ENCODE measurements at places on chromosomes 3 and 15.

GRCh38 chr3:102714567-102714966 lies 279.8 kb downstream of the ZPLD1 start:
- DNase-seq: no peak

DNA sequence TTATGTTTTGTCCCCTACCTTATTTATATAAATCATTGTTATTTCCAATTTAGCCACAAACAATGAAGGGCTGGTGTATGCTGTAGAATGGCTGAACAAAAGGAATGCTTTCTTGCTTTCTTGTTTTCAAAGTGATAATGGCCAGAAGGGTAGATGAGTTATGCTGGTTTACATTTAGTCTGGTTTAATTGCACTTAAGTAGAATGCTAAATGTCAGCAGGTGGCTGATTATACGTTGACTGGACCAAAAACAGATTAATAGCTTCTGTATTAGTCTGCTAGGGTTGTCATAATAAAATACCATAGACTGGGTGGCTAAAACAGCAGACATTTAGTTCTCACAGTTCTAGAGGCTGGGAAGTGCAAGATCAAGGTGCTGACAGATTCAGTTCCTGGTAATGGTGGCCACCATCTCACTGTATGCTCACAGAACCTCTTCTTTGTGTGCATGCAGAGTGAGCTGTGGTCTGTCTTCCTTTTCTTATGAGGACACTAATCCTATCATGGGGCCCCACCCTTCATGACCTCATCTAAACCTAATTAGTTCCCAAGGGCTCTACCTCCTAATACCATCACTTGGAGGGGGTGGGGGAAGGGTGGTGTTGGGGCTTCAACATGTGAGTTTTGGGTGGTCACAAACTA lies 17.1 kb upstream of the XIRP1 start:
- no peak for DNase-seq

- no peak for DNase-seq
These were observed 56.7 kb upstream of the MYRIP start for GRCh38 chr3:39752751-39753150.

- DNase-seq: no peak
These were observed 33.7 kb downstream of the ZBTB20 start for GRCh38 chr3:115113367-115113766.

GRCh38 chr15:99135194-99135593 lies 30.3 kb downstream of the SYNM start:
- no peak for DNase-seq

Data from HEK293T (cell line).